ENCODE measurements at places on chromosomes 13 and 19.

DNA sequence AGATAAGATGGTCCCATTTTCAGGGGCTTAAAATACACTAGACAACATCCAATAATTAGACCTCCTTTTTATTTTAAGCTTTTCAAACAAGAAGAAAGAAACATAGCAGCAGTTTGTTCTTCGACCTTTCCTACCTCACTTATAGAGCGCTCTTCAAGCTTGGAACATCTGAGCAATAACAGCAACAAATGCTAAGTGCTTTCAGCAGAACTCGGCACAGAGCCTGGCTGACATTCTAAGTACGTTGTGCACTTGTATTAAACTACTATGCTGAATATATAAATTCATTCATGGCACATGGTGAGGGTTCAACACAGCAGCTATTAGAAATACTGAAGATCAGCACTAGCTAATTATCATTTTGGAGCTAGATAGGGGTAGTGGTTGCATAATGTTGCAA is 256.1 kb upstream of the MAB21L1 start:
- no peak for DNase-seq

- DNase-seq: peak; percentile 77
These were observed 45.7 kb upstream of the TDRD3 start for GRCh38 chr13:60351326-60351725.

GRCh38 chr13:70249332-70250064 is 141.2 kb upstream of the KLHL1 start:
- DNase-seq: no peak

DNA sequence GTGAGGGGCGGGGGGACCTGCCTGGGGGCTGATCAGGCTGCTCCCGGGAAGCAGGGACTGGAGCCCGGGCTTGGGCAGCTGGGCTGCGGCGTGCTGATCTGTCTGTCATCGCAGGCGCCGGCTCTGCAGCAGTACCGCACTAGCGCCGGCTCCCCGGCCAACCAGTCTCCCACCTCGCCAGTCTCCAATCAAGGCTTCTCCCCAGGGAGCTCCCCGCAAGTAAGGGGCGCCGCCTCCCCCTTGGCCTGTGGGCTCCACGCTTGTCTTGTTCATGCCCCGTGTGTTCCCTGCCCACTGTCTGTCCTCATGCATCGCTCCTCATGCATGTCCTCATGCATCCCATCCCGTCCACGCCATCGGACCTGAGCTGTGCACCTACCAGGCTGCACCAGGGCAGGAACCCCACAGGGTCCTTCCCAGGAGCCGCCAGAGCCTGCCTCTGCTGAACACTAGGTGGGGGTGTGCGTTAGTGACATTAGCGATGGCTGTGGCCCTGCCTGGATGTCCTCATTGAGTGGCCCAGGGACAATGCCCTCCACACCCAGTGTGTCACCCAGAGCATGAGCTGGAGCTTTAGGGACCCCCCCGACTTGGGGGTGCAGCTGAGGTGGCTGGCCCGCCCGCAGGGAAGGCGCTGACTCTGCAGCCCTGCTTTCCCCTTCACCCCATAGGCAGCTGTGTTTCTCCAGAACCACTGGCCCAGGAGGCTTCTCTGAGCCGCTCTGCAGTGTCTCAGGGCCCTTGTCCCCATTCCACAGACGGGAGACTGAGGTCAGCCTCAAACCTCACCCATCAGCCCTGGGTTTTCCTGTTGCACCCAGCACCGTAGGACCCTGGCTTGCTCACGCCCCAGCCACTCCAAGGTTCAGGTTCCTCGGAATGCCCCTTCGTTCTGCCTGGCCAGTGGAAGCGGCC is 19.5 kb downstream of the COMP start:
- DNase-seq: peak; percentile 21

DNA sequence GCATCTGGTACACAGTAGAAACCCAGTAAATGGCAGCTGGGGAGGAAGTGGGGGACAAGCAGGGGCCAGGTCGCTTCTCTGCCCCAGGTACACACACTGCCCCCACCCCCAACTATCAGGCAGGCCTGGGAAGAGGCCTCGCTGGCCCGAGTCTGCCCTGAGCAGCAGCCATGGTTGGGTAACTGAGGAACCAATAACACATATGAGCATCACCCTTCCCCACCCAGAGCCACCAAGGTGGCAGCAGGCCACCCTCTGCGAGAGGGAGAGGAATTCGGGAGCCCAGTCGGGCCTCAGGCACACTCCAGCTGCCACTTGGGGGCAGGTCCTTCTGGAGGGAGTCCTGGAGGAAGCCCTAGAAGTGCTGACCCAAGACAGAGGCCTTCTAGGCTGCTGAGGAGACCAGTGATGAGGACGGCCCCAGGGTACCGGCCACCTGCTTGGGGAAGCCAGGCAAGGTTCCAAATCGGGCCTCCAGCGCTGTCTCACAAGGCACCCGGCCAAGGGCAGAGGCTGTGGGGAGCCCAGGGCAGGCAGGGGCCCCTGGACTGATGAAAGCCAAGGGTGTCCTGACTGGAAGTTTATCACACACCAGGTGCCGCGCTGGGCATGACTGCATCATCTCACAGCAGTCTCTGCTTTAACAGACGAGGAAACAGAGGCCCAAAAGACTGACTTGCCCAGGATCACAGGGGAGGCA is 14.0 kb upstream of the KPTN start:
- DNase-seq: no peak

- peak; percentile 60 for DNase-seq
These were observed 98.8 kb downstream of the EPSTI1 start for GRCh38 chr13:42893214-42893671.

GRCh38 chr19:54795758-54796157 is 7.7 kb upstream of the KIR2DL4 start:
- no peak for DNase-seq

DNA sequence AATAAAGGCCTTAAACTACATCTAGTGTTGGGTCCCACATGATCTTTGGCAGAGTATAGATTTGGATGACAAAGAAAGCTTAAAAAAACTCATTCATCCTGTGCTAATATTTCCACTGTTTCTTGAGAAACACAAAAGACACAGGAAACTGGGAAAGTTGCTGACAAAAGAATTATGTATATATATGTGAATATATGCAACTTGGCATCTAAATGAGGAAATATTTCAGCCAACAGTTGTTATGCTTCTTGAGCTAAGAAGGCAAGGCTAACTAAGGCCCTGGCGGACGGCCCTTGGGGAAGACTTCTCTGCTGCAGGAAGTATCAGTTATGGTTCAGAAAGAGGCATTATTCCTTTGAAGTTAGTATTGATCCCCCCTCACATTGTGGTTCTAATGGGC is 491.8 kb downstream of the DIAPH3 start:
- no peak for DNase-seq

GRCh38 chr13:94239135-94239534 is 240.3 kb downstream of the DCT start:
- peak; percentile 56 for DNase-seq

- DNase-seq: no peak
These were observed 82.4 kb downstream of the KCTD12 start for GRCh38 chr13:76803831-76804230.

DNA sequence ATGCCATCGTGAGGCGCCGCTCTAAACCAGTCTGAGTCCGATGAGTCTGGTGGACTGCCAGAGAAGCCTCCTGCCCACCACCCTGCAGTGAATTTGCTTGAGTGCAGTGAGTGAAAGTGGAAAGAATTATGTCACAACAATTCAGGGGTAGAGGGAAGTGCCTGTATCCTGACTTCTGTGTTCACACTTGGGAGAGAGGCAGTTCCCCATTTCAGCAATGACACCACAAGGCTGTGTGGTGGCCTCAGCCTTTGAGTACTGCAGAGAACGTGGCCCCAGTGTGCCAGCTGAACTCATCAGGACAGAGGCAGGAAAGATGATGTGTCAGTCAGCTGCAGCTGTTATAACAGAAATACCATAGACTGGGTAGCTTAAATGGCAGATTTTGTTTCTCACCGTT is 155.6 kb downstream of the COG6 start:
- DNase-seq: no peak

DNA sequence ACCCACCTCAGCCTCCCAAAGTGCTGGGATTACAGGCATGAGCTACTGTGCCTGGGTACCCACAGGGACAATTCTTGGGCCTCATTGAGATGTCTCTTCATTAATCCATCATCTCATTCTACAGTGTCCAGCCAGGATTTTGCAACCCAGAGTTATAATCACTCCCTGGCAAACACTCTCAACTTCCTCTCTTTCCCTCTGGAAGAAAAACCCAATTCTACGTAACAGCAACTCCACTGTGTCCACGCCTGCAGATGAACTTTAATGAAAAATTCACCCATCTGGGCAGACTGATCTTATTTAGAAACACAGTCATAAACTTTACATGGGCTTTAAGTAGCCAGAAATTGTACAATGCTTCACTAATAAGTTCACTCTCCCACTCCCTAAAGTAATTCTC is 90.1 kb upstream of the ABCC4 start:
- DNase-seq: no peak

DNA sequence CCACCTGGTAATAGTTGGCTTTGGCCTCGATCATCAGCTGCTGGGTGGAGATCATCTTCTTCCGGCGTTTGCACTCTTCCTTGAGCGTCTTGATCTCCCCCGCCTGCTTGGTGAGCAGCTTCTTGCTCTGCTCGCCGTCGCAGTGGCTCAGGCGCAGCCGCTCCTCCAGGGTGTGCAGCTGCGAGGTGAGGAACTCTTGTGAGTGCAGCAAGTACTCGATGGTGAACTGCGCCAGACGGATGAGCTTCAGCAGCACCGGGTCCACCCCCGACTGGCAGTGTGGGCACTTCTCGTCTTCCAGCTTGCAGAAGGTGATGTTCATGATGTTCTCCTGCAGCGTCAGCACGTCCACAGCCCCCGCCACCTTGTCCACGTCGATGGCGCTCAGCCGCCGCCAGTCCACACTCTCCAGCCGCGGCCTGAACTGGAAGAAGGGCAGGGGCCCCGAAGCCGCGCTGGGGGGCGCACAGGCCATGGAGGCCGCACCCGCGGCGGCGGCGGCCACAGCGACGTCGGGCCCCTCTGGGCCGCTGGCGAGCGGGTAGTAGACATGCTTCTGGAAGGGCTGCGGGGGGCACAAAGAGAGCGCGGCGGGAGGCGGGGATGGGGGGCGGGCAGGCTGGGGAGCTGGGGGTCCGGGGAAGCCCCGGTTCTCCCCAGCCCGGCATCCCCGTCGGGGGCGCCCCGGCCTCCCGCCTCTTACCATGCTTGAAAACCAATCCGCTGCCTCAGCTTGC is 3.0 kb downstream of the DZIP1 start:
- DNase-seq: peak; percentile 49

DNA sequence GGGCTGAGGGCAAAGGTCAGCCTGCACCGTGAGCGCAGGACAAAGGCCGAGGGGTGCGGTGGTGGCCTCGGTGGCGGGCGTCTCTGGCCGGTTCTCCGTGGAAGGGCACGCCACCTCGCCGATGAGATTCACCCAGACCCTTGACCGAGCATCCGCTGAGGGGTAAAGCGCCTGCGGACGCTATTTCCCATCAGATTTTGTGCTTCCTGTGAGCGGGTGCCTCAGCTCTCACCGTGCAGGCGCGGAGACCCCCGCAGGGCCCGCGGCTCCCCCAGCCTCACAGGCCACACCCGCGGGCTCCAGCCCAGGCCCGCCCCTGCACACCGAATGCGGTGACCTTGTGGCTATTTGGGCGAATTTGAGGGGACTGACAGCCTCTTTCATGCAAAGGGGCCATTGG is 348.0 kb downstream of the TEX29 start:
- DNase-seq: no peak

GRCh38 chr19:4573682-4574081 is 14.2 kb upstream of the SEMA6B start:
- no peak for DNase-seq

- no peak for DNase-seq
These were observed 1.7 kb downstream of the SMIM24 start for GRCh38 chr19:3478409-3479176.

DNA sequence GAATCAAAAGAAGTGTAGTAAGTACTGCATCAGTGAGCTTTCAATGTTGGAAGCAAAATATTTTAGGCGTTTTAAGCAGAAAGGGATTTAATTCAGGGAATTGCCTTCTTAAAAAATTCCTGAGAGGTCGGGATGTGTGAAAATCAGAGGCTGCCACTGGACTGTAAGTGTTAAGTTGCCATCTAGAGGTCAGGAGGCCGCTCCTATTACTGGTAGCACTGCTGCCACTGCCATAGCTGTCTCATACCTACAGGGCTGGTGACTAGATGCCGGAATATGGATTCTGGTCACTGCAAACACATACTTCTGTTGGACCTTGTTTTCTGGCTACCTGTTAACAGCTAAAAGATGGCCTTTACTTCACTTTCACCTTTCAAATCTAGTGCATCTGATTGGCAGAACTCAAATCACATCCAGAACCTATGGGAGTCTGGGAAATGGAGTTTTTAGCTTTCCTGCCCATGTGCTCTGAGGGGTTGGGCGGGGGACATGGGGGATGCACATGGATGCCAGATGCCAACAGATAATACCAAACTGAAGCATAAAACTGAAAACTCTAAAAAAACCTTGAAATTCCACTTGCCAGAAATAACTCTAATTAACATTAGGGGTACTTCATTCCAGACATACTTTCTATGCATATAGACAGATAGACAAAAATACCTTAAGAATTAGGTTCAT is 29.8 kb downstream of the DGKH start:
- peak; percentile 42 for DNase-seq

DNA sequence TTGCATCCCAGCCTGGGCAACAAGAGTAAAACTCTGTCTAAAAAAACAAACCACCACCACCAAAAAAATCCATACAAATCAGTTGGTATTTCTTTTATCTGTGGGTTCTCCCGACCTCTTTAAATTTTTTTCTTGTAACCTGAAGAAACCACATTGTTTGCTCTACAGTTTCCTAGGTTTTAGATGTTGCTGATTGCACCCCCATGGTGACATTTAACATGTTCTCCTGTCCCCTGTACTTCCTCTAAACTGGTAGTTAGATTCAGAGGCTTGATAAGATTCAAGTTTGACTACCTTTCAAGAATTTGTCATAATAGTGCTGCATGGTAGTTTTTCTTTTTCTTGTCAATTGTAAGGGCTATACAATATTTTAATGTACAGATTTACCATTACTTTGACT is 24.0 kb downstream of the ALG5 start:
- no peak for DNase-seq

DNA sequence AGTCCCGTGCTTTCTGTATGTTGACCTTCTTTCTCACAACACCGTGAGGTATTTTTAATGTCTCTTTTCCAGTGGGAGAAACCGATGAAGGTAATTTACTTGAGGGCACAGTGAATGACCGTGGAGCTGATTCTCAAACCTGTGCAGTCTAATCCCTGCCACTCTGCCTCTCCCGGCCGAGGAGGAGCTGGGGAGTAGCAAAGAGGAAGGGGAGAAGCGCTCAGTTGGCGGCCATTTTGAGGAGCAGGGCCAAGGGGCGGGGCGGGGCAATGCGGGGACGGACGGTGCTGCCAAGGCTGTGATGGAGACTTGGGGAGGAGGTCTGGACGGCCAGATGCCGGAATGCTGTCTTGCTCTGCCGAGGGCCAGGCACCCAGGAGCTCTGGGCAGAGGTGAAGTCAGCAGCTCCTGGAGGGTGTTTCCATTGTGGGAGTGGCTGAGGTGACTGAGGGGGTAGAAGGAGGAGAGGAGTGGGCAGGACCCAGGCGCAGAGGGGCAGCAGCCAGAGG is 12.4 kb upstream of the RANBP3 start:
- peak; percentile 25 for DNase-seq

All from EH (cell line).